CD4-positive, alpha-beta T cell treated with Interleukin-6 at 100 ng/mL for 8 hours (primary cell): ENCODE measurements at places on chromosomes 5 and 9.

DNA sequence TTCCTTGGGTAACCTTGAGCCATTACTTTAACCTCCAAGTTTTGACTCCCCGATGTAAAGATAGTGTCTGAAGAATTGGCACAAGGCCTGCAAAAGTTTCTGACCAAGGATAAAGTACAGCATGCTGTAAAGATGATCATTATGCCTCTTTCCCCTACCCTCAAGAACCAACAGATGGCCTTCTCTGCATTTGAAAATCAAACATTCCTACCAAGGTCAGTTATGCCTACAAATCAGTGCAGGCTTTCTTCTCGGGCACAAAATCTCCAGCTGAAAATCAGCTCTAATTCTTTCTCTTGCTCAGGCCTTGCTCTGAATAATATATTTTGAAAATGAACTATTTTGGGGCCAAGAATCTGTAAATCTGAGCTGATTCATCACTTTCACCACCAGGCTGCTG is 59.7 kb downstream of the PPP2R2B start:
- DNase-seq: no peak

DNA sequence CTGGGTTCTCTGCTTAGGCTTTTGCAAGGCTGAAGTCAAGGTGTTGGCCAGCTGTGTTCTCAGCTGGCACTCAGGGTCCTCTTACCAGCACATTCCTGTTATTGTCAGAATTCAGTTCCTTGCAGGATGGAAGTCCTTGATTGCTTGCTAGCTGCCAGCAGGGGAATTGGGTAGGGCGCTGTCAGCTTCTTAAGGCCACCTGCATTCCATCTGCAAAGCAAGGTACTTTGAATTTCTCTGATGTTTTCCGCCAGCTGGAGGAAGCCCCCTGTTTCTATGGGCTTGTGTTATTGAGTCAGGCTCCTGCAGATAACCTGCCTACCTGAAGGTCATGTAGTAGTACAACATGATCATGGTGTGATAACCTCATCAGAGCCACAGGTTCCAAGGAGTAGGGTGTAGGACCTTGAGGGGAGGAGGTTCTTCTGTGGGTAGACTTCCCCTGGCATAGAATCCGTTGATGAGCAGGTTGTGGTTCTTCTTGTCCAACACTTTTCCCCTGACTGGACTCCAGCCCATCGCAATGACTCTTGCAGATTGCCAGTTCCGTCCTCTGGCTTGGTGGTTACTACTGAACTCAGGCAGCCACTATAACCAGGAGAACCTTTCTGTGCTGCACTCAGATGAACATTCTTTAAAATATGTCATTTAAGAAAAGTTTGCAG is 6.8 kb downstream of the TENT4A start:
- DNase-seq: no peak

DNA sequence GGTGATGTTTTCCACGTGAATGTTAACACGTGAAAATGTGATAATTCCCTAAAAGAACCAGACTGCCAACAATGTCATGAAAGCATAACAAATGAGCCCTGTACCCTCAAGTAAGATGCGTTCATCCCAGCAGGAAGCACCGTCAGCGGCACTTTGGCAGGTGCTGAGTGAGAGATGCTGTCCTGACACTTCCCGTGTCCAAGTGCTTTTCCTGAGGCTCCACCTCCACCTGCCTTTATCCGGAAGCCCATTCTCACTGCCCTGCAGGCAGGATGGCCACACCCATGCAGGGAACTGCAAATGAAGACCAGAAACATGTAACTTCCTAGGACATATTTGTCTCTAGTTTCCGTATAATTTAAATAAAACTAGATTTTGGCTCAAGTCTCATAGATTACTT is 238.0 kb upstream of the IRX2 start:
- DNase-seq: no peak

DNA sequence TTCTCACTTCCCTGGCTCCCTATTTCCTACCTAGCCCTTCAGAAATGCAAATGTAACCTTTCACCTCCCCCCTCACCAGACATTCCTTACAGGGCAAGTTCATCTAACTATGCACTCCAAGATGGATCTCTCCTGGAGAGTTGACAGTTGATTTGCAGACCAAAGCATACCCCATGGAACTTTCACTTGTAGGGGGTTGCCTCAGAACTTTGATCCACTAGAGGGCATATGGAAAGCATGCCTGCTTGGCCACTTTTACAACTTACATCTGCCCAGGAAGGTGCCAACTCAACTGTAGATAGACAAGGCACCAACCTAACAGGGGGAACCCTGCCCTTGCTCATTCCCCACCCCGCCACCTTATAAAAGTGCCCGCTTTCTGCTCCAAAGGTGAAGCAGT is 187.8 kb downstream of the NXNL2 start:
- no peak for DNase-seq

GRCh38 chr9:110029429-110029955 is 178.5 kb downstream of the C9orf152 start:
- no peak for DNase-seq

- no peak for DNase-seq
Observed at GRCh38 chr5:72093824-72094223, 13.5 kb upstream of the MAP1B start.

DNA sequence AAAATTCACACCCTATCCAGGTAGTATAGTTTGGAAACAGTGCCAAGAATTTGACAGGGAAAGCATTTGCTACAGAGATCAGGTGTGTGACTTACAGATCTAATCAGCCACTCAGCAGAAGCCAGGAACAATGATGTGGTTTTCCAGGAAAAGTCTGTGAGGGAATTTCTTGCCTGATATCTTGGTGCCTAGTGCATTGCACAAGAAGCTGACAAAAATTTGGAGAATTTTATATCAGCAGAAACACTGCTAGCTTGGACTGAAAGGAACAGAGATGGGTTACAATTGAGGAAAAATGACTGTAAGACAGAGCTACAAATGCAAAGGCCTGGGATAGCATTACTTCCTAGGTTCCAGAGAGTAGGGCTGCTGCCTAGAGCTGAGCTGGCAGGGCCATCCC is 658.1 kb upstream of the CHD1 start:
- DNase-seq: no peak

DNA sequence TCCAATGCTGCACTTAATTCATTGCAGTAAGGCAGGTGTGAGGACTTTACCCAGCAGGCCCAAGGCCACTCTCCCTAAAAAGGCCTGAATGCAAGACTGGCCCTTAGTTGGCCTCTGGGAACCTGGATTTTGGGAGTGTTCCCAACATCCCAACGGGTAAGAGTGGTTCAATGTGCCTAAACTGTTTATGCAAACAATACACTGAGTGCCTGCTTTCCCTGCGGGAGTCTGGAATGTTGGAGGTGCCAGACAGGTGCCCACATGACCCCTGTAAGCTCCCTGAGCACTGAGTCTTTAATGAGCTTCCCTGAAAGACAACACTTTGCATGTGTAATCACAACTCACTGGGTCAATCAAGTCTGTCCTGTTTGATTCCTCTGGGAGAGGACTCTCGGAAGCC is 37.4 kb downstream of the NSUN2 start:
- DNase-seq: no peak

DNA sequence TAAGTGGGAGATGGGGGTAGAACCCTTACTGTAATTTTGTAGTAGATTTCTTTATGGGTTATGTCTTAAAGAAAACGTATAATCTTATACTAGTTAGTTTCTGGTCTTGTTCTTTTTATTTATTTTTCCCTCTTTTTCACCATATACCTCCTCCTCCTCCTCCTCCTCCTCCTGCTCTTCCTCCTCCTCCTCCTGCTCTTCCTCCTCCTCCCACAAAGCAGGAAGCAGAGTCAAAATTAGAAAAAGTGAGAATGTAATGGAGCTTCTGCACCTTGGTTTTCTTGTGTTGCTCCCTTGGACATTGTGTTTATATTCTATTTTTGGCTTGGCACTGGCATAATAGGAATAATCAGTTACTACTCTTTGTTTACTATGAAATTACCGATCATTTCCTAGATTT is 4.5 kb downstream of the MACIR start:
- DNase-seq: no peak

GRCh38 chr9:111957856-111958631 is 61.4 kb downstream of the UGCG start:
- peak; percentile 12 for DNase-seq

- DNase-seq: no peak
Observed at GRCh38 chr9:20788526-20789451, 104.7 kb downstream of the FOCAD start.

GRCh38 chr9:115606838-115607237 is 488.9 kb upstream of the TNC start:
- no peak for DNase-seq

DNA sequence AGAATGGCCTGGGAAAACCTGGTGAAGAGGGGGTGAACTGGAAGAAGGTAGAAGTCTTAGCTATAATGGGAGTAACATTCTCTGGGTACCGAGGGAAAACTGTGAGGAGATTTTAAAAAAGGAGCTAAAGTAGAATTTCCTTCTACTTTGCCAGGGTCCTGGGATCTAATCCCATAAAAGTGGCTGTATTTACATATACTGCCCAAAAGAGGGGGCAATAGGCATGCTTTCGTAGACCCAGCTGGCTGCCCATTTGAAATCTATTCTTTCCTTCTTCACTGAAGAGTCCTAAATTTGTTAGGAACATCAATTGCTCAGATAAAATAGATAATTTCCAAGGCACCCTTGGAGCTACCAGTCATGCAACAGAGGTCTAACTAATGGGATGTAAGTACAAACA is 159.2 kb downstream of the CDC42SE2 start:
- no peak for DNase-seq

DNA sequence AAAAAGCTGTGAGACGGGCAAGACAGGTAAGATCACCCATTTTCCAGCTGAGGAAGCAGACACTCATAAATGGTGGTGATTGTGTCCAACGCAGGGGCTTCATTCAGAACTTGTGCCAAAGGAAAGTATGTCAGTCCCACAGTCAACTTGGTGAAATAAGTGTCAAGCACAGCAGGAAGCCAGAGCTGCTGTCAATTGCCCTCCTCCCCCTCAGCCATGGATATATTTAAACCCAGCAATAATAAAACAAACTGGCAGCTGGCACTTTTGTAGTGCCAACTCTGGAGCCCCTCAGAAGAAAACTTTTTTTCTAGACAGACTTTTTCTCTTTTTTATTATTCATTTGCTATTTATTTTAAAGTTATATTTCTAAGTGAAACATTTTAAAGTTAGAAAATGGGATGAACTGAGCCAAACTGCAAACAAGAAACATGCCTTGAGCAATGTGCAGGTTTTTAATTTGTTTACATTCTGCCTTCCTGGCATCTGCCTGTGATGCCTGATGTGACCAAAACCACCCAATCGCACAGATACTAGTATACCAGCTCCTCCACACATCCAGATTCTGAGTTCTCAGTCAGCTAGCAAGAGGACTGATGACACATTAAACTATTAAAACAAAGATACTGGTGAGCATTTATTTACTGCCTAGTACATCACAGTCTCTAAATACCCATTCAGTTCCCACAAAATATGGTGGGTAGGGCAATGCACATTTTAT is 17.0 kb downstream of the DMAC1 start:
- no peak for DNase-seq

DNA sequence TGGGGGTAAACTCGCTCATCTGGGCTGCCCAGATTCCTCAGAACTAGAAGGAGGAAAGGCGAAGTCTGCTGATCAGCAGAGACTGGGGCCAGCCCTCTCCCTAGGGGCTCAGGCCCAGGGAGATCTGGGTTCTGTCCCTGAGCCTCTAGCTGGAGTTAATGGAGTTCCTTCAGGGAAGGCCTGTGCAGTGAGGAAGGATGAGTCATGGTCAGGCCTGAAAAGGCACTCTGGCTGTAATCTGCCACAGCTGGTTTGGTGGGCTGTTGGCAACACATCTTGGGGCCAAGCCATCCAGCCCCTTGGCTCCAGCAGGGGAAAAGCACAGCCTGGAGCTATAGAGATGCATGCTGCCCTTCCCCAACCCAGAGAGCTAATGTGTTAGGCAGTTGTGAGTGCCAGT is 459.6 kb downstream of the PRELID2 start:
- no peak for DNase-seq

DNA sequence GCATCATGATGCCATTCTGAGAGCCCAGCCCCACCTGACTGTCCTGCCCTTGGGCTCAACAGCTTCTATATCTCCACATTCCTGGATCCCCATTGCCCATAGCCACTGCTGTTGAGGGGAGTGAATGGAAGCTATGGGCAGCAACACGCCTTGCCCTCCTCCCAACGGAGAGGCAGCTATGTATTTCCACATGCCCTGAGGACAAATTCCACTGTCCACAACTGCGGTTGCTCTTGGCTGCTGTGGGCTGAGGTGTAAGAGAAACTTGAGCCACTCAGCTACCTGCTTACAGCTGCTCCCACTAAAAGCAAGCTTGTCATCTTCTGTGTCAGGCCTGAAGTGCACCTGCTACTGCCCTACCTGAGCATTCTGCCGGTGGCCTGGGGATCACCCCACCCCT is 222.9 kb downstream of the PSAT1 start:
- DNase-seq: no peak
